ENCODE measurements at places on chromosomes 7 and 10.

DNA sequence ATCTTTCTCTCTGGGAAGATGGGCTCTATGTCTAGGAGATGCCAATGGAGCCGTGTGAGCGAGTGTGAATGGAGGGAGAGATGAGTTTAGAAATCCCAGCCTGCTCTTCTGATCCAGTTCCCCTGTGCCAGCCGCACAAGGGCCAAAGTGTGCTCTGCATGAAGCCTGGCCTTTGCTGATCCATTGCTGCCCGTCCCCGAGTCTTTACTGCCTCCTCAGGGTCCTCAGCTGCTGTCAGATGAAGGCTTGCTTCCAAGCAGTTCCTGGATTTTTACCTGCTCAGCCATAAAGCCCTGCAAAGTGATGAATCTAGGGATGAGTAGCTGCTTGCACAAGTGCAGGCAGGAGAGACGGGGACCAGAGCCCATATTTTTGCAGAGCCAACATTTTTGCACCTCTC, 115.9 kb downstream of the ZMIZ1 start:
- DNase-seq = no peak

GRCh38 chr10:110254467-110254866, 47.1 kb downstream of the MXI1 start:
- DNase-seq = no peak

DNA sequence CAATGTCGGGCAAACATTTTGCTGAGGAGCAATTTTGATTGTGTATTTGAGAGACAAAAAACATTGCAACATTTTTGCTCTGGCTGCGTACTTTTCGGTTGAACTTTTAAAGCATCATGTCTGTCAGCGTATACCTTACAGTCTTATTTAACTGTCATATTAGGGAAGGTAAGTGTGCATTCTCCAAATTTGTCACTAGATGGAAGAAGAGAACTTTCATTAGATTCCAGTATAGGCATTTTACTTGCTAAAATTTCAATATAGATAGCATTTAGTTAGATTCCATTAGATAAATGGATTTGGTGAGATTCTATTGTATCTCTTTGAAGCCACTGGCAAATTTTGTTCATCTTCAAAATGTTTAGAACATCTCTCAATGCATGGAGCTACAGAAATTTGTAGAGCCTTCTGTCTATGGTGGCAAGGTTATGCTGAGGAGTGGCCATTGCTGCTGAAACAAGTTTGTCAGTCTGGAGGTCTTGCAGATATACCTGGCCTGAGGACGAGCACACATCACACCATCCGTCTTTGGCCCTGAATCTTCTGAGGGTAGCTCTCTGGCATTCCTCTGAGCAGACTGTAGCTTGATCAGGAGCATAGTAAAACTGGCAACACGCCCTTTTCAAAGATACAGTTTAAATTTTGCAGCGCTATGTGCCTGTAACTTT, 437.5 kb upstream of the MBL2 start:
- DNase-seq = no peak

DNA sequence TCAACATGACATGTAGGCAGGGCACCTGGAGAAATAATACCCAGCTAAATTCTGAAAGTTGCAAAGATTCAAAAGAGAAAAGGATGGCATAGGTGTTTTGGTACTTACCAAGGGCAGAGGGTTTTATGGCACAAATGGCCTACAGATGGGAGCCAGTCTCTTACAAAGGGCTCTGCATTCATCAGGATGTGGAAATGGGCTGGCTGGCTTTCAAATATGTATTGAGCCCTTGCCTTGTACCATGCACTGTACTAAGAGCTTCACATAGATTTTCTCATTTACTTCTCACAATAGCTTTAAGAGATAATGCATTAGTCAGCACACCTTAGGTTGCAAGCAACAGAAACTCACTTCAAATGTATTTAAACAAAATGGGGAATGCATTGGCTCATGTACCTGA, 327.1 kb downstream of the BICC1 start:
- DNase-seq = no peak

DNA sequence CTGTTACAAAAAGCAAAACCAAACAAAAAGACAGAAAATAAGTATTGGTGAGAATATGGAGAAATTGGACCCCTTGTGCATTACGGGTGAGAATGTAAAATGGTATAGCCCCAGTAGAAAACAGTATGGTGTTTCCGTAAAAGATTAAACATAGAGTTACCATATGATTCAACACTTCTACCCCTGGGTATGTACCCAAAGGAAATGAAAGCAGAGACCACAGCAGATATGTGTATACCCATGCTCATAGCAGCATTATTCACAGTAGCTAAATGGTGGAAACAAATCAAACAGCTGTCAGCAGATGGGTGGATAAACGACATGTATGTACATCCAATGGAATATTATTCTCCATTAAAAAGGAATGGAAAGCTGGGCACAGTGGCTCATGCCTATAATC, 42.4 kb downstream of the STARD3NL start:
- no peak for DNase-seq
